ENCODE measurements at places on chromosomes 2 and 18.

DNA sequence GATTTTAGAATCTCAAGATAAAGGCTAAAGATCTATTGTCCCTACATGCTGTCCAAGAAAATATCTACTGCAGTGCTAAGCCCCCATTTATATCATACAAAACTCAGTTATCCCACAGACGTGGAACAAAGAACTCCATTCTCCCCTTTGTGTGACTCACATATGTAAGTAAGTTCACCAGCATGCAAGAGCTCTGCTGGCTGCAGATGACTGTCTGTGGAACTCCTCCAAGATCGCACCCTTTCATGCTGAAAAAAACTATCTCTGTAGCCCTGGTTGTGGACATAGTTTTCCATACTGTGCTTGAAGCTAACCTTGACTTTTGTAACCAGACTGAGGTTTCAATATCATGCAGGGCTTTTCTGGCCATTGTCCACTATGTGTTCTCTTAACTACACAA lies 207.1 kb downstream of the ZNF521 start:
- DNase-seq = no peak

- no peak for DNase-seq
Observed at GRCh38 chr2:237691029-237691907, 63.9 kb downstream of the LRRFIP1 start.

GRCh38 chr2:96846825-96847224 lies 3.0 kb upstream of the ANKRD23 start:
- DNase-seq = no peak

GRCh38 chr18:58544616-58545337 lies 84.1 kb downstream of the ALPK2 start:
- DNase-seq = no peak

DNA sequence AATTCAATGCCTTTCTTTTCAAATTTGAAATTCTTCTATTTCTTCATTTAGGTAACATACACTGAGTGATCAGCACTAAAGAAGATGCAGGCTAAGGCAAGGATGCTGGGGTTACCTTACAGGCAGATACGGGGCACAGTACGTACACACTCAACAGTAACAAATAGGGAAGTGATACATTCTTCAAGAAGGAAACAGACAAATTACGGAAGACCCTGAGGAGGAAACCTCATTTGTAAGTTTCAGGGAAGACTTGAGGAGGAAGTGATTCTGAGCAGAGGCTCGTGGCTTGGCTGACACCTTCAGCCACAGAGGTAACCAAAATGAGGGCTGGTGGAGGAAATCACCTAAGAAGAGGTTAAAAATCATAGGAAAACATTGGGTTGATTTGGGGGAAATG lies 1108.3 kb upstream of the KLHL29 start:
- DNase-seq = no peak

DNA sequence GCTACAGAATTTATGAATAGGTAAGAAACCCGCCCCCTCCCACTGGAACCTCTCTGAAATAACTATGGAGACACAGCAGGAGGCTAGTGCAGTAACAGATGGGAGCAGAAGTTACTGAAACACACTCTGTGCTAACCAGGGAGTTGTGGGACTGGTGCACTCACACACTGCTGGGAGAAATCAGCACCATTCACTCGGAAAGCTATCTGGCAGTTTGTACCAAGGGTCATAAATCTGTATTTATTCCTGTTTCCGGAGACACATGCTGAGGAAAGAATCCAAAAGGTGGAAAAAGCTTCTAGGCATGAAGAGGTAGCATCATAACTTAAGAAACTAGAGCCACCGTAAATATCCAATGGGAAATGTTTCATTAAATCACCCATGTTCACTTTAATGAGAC lies 39.9 kb downstream of the TGFA start:
- no peak for DNase-seq

DNA sequence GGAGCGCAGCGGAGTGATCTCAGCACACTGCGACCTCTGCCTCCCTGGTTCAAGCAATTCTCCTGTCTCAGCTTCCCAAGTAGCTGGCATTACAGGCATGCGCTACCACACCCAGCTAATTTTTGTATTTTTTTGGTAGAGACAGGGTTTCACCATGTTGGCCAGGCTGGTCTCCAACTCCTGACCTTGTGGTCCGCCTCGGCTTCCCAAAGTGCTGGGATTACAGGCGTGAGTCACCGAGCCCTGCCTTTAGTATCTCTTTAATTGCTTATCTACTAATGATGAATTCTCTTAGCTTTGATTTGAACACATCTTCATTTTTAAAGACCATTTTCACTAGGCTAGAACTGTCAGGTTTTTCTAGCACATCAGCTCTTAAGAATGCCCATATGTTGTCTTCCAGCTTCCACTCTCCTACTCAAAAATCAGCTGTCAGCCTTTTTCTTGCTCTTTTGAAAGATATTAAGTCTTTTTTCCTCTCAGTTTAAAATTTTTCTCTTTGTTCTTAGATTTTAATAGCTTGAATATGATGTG lies 16.1 kb upstream of the MFSD2B start:
- DNase-seq = no peak

DNA sequence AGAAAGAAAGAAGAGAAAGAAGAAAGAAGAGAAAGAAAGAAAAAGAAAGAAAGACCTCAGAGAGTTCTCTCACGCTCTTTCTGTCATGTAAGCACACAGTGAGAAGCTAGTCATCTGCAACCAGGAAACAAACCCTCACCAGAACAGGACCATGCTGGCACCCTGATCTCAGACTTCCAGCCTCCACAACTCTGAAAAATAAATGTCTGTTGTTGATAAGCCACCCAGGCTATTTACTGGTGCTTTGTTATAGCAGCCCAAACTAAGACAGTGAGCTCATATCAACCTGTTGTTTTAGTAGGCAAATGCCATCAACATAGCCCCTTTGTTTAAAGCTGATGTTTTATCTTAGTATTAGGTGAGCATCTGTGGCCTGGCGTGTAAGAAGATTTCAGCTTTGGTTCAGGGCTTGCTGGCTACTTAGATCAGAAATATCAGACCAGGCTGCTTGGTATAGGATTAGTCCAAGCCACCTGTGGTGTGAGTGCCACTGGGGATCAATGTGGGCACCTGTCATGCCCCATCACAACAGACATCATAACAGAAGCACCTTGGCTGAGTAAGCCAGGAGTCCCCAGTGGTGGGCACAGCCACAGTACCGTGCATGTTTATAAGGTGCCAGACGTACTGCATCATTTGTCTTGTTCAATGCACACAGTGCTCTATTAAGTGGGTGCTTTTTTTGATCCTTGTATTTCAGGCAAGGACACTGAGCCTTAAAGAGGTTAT lies 94.4 kb downstream of the LBH start:
- no peak for DNase-seq
